ENCODE measurements at places on chromosomes 2 and 18.

DNA sequence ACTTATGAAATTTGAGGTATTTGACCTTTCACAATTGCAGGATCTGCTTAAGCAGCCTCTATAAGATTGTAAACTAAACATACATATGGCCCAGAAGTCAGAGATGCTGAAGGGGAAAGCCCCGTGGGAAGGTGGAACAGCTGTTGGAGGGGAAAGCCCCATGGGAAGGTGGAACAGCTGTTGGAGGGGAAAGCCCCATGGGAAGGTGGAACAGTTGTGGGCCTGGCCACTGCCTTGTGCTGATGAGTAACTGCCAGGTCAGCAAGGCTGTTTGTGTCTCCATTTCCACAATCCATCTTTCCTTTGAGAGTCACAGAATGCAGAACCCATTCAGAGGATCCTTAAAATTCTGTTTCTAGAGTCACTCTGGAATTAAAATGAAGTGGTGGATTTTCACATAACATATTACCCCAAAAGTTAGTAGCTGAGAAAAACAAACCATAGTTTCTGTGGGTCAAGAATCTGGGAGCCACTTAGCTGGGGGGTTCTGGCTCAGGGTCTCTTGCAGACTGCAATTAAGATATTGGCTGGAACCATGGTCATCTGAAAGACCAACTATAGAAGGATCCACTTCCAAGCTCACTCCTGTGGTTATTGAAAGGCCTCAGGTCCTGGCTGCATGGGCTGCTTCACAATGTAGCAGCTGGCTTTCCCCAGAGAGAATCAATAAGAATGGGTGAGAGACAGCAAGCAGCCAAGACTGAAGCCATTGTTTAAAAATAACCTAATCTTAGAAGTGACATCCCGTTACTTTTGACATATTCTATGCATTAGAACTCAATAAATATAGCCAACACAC is 86.6 kb upstream of the CAVIN2 start:
- DNase-seq, result peak; percentile 72

GRCh38 chr2:119230219-119231185 is 6.9 kb downstream of the STEAP3 start:
- no peak for DNase-seq

- DNase-seq, result peak; percentile 5
Measured at GRCh38 chr2:208488686-208489564, 82.3 kb downstream of the PTH2R start.

DNA sequence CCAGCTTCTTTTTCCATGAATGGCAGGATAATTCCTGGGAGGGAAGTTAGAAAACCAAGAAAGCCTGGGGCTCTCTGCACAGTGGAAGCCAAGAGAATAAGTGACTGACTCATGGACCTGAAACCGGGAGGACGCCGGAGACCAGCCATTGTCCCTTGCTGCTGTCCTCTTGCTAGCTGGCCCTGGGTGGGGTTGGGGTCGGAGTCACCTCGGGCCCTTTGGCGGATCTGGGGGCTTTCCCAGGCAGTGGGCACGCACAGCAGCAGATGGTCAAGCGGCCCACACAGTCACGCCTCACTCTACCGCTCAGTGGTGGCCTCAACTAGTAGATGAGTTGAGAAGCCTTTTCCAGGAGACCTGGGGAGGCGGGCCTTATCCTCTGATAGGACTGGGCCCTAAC is 15.6 kb downstream of the EFHD1 start:
- DNase-seq, result no peak

DNA sequence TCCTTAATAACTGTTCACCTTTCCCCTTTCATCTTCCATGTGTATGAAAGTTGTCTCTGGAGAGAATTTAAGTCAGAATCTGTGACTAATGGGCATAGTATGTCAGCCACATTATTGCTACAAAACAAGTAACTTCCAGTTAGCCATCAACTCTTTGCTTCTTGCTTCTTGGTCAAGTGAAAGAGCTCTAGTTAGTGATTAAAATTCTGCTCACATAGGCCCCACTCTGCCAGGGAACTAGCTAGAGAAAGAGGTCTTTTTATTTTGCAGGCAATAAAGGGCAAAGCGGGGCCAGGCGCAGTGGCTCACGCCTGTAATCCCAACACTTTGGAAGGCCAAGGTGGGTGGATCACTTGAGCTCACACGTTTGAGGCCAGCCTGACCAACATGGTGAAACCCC is 64.6 kb downstream of the COLEC12 start:
- DNase-seq, result peak; percentile 91

DNA sequence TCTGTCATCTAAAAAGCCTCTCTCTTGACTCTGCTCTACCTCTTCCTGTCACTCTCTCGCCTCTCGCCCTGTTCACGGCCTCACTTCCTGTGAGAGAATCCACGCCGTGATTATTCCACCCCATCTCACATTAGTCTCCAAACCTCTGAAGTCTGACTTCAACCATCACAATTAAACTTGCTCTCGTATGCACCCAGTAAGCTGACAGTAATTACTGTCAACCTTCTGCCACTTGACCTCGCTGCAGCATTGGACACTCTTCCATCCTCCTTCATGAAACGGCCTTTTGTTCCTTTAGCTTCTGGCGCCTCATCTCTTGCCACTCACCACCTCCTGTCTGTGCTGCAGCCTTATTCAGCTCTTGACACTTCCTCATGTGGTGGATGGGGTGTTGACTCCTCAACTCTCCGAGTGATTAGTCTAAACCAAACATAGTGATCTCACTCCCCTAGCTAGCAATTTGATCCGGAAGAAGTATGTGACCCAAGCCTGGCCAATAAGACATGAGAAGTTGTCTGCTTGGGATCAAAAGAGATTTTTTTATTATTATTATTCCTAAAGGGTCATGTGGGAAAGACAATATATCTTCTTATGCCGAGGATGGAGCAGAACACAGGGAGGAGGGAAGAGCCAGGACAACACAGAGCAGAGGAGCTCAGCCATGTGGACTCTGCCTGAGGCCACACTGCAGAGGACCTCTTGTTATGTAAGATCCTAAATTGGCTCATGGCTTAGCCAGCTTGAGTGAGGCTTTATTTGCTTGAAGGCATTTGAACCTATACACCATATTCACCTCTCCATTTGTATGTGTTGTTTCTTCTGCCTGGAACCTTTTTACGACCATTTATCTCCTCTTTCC is 38.4 kb upstream of the MYO1B start:
- peak; percentile 50 for DNase-seq

- no peak for DNase-seq
Measured at GRCh38 chr18:79354350-79354749, 41.4 kb upstream of the NFATC1 start.

DNA sequence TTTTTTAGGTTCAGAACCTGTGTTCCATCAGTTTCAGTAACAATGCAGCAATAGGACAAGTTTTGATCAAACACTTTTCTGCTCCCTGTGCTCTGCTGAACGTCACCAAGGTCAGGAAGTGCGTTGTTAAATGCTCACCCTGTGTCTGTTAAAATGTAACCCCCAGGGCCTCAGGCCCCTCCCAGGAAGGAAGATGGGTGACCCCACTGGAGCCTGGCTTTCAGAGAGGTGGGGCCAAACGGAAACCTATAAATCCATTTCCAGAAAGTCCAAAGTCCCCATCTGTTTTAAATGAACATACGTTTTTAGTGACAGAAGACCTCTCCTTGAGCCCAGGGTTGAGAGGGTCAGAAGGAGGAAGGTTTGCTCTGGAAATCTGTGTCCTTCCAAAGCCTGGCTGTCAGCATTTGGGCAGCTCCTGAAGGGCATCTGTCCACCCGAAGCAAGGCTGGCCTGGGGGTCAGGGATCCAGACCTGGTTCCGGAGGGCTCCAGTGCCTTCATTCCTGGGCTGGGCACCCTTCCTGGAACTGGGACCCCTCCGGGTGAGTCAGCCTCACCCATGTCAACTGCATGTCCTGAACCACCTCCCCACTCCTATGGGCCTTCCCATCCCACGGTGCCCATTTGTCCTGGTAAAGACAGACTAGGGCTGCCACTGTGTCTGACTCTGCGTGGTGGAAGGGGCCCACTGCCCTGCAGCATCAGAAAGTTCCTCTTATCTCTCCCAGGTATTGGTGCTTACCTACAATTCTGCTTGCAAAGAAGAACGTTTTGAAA is 117.4 kb upstream of the COPS8 start:
- peak; percentile 31 for DNase-seq

Measured in kidney tubule cell (primary cell).